DMS79 treated with DMSO at 0.1 percent for 48 hours (cell line): ENCODE measurements at places on chromosomes 4 and X.

DNA sequence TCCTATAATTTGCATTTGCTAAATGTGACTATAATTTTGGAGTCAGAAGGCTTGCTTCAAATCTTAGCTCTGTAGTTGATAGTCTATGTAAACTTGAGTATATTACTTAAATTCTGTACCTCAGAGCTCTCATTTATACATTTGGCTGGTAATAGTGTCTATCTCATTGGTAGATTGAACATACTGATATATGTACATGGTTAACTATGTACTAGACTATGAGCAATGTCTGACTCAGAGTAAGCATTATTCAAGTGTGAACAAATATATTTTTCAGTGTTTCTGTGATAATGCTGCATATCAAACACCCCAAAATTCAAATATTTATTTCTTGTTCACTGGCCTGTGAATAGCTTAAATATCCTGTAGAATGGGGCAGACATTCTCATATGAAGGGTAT is 1568.9 kb upstream of the PABPC4L start:
- no peak for DNase-seq

GRCh38 chrX:134658002-134658759 is at the start of gene PLAC1:
PLAC1 (minus strand) TSS chrX:134658471; CDS start chrX:134566682, 91,789 bp downstream.
- no peak for DNase-seq

DNA sequence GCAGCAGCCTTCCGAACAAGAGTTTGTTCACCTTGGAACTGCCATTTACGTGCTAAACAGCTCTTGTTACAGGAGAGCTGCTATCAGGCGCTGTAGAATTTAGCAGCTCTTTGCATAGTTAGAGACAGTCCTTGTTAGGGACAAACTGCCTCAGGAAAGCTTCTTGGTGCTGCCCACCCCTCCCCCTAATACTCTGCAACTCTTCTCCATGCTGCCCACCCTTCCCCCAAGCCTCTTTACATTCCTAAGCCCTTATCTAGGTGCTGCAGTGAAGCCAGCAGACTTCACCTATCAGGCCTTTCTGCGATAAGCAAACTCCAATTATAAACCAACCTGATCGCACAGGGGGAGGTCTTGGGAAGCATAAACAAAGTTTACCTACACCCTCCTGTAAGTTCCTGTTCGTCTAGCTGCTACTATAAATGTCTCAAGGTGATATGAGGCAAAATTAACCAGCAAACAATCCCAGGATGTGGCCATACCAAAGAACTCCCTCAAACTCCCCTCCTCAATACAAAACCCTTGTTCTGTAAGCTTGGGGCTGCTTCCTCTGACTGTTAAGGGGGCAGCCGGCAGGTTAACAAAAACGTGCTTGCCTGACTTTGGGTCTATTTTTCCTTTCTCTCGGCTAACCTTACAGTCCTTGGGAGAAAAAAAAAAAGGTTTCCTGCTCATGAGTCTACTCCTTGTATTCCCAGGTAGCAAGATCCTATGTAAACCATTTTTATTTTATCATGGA is 74.0 kb upstream of the GC start:
- no peak for DNase-seq

DNA sequence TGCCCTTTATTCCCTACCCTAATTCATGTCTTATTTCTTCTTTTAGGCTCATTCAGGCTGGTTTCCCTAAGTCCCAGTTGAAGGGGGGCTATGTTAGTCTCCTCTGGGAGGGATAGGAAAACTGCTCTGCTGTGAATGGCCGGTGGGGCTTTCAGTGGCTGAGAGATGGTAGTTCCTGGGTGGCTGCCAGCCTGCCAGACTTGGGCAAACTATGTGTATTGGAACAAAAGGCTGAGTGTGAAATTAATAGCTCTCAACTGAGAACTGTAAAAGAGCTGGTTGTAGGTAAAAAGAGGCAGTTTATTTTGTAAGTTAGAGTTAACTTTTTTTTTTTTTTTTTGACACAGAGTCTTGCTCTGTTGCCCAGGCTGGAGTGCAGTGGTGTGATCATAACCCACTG is 28.8 kb downstream of the ARHGAP10 start:
- no peak for DNase-seq

GRCh38 chr4:186342582-186342981 is 76.6 kb downstream of the F11 start:
- DNase-seq, result no peak

GRCh38 chr4:140826701-140827027 is 70.5 kb upstream of the TBC1D9 start:
- no peak for DNase-seq

GRCh38 chr4:68346461-68346860 is 3.4 kb downstream of the YTHDC1 start:
- DNase-seq, result no peak

GRCh38 chr4:13396161-13396560 is 88.0 kb downstream of the RAB28 start:
- no peak for DNase-seq

DNA sequence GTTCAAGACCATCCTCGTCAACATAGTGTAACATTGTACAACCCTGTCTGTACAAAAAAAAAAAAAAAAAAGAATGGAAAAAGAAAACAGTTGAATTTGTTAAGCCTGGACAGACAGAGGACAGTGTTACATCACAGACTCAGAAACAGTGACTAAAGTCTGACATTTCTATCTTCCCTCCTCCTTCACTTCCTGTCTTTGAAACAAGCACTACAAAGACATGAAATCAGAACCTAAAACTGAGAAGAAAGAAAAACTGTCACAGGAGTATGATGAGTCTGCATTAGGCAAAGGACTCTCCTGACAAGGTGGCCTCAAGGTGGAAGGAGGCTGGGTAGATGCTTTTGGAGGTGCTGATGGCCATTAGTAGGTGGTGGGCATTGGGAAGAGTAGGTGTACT is 126.7 kb downstream of the RBM47 start:
- DNase-seq, result no peak

GRCh38 chr4:15690020-15690809 is 8.6 kb downstream of the FAM200B start:
- no peak for DNase-seq

- DNase-seq, result no peak
Measured at GRCh38 chrX:51395810-51396728, 63.4 kb downstream of the NUDT10 start.

GRCh38 chr4:1856943-1857699 is 1.2 kb upstream of the LETM1 start:
- DNase-seq, result peak; percentile 19

GRCh38 chrX:13022926-13023325 is 21.5 kb downstream of the FAM9C start:
- DNase-seq, result no peak

DNA sequence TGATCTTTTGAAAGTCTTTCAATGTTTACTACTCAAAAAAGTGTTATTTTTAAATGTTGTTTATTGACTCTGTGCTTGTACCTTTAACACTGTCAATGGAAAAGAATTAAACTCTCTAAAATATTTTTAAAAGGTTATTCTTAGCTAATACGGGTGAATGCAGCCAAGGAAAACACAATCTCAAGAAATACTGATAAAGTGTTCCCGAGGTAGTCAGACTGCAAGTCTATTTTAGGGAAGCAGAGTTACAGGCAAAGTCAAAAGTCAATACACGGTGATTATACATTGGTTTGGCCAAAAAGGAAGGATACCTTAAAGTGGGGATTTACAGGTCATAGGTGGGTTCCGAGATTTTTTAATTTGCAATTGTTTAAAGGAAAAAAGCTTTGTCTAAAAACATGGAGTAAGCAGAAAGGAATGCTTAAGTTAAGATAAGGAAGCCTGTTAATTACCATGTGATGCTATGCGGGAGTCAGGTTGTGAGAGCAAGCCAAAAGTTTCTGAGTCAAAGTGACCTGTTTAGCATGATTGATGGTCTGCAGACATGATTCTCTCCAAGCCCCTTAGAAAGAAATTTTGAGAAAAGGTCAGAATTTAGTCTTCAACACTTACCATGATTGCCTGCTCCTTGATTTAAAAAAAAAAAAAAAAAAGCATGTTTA is 288.4 kb downstream of the KLHL4 start:
- no peak for DNase-seq

DNA sequence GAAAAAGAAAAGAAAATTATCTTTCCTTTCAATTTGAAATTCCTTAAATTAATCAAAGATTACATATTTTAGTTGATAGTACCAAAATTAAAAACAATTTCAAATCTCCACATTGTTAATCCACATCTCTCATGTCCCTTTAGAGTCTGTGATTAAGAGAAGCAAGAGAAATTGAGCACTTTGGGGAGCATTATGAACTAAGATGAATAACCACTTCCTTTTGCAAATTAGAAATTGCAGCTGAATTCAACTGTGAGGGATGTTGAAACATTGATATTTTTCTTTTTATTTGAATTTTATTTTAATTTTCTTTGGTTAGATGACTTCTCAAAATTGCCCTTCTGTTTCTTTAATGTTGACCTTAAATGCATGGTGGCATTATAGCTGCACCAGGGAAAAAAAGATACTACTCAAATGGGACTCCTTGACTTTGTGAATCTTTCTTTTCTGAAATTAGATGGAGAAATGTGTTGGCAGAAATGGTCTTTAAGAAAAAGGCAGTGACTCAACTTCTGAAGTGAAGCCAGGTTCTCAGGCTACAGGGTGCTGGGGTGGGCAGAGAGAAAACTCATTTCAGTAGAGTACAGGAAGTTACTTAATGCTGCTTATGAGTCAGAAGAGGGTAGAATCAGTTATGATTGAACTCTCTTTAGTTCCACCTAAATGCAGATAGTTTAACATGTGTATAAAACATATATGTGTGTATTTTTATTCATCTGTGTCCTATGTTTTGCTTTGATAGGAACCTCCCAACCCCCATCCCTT is 92.0 kb upstream of the TNIP3 start:
- DNase-seq, result no peak

DNA sequence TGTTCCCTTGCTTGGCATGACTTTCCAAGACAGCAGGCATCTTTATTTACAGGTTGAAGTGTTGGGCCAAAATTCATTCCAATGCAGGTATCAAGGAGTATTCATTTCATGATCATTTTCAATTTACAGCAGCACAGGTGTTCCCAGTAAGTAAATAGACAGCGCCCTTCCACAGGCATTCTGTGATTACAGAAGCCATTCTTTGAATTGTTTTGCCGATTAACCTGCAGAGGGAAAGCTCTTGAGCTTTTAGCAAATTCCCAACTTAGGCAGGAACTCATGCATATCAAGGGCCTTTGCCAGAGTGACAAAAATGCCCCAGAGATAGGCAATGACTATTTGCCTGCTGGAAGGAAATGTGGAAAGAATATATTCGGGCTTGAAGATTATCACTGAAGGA is 6.8 kb downstream of the TXK start:
- DNase-seq, result peak; percentile 10

- no peak for DNase-seq
Measured at GRCh38 chr4:163384434-163384833, 40.7 kb downstream of the NPY5R start.

DNA sequence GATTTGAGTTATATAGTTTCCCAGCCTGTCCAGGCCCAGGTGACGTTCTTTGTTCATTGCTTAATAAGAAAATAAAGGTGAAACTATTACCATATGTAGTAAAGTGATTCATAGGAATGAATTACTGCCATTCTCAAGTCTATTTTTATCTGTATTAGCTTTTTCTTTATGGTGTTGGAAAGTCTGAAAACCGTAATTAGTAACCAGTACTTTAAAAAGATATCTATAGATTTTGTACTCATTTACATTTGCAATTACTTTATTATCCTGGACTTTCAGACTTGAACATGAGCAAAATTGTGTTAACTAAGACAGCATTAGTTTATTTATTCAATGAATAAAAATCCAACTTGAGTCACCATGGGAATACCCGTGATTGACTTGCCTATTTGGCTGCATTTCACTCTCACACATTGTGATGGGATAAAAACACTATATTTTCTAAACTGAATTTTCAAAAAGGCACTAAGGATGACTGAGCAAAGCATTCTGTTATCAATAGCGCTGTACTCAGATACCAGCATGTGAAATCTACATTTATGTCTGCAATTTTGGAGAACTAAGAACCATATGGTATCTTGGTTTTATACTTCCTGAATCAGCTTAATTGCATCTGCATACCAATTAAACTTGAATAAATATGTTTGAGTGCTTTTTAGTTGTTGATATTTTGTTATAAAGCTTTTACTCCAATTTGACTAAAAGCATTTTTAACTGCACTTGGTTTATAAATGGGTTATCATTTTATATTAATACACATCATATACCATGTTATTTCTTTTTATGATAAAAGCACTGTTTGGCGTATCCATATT is 154.6 kb downstream of the CCSER1 start:
- DNase-seq, result no peak

DNA sequence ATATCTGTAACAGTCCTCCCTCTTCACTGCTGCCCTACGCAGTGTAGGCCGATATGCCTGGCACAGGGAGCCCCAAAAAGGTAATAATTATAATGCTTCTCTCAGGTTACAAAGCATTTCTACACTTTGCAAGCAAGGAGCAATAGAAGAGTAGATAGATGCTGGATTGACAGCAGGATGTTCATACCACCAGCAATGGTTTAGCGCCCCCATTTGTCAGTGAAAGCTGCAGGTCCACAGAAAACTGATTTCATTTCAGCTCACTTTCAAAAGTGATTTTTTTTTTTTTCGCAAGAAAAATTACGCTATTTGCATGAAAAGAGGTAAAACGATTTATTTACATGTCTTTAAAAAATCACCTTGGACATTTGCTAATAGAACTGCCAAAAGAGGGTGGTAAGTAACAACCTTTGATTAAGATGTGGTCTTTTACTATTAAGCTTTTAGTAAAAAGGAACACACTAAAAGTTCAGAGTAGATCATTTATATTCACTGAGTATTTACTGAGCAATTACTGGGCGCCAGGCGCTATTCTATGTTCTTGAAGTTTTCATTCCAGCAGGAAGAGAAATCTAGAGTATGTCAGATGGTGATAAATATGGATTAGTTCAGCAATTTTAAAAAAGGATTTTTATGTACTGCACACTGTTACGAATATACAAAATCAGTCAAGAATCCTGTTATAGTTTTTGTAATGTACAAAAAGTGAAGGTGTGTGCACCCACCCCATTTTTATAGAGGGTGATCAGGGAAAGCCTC is 34.4 kb downstream of the HPF1 start:
- no peak for DNase-seq

GRCh38 chrX:30568136-30568535 is 9.4 kb downstream of the TASL start:
- no peak for DNase-seq

- no peak for DNase-seq
Measured at GRCh38 chrX:42524379-42524778, 253.6 kb downstream of the PPP1R2C start.

DNA sequence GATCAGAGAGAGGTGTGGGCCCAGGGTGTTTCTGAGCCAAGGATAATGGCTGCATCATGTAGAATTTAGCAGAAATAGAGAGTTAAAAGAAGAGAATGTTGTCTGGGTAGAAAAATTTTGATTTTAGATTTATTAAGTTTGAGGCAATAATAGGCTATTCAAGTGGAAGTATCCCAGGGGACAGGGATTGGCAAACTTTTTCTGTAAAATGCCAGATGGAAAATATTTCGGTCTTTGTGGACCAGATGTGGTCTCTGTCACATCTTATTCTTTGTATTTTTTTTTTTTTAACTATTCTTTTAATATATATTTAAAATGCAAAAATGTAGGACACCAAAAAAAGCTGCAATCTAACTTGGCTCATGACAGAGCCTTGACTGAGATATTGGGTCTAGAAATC is 33.1 kb downstream of the IL15 start:
- no peak for DNase-seq

- no peak for DNase-seq
Measured at GRCh38 chrX:103361798-103362197, 5.5 kb downstream of the TCEAL9 start.

GRCh38 chr4:151251603-151252304 is 25.2 kb upstream of the PRSS48 start:
- no peak for DNase-seq
